ENCODE measurements at places on chromosomes 5 and 9.

DNA sequence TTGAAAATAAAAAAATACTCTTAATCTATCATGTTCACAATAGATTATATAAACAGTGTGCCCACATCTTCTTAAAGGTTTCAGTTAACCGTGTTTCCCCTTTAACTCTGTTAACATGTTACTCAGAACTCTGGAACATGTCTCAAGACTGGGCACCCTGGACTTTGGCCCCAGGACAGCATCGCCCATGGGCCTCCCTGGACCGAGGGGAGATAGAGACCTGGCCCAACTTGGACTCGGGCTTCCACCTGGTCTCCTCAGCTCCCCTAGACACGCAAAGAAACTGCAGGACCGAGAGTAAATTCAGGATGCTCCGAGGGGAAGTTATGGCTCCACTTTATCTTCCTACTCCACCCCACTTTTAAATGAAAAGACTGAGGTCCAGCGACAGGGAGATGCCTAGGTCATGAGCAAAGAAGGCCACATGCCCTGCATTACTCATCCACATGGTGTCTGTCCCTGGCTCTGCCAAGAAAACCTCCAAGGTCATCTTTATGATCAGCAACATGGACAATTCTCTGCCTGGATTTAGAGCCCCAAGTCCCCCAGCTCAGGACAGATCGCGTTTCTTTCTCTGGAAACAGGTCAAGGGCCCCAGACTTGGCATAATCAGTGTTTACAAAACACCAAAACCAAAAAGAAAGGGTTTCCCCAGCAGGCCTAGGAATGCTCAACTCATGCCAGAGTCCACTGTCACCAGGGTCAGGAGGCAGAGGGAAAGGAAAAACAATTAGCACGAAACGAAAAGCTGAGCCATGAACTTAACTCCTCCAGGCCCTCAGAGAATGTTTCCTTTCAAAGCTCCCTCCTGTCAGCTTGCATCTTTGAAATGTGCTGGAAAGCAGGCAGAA lies 17.4 kb downstream of the GPX3 start:
- peak; percentile 88 for DNase-seq

GRCh38 chr5:8824371-8824770 lies 721.5 kb downstream of the SEMA5A start:
- DNase-seq = no peak

DNA sequence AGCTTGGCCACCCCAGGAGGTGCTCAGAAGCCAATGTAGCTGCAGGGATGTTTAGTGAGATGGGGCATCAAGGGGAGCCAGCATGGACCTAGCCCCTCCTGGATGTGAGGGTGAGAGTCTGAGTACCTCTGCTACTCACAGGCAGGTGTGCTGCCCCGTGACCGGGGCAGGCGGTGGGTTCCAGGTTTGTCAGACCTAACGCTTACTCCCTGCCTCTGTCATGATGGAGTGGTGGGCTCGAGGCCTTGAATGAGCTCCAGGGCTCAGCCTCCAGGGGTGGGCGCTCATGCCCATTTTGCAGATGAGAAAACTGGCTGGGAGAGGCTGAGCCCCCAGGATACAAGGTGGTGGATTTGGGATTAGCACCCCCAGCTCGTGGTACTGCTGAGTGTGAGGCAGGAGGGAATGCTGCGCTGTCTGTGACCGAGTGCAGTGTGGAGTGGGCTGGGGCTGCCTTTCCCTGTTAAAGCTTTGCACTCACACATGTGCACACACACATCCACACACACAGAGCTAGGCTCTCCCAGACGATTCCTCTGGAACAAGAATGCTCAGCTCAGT lies 1.5 kb downstream of the RXRA start:
- no peak for DNase-seq

DNA sequence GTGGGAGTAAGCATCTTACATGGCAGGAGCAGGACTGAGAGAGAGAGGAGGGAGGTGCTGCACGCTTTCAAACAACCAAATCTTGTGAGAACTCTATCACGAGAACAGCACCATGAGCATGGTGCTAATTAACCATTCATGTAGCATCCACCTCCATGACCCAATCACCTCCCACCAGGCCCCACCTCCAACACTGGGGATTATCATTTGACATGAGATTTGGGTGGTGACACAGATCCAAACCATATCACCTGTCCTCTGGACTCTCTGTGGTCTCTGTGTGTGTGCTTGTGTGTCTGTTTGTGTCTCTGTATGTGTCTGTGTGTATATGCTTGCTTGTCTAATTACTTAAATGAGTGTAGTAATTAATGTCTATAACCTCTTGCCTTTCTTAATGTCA lies 31.1 kb downstream of the SEC61B start:
- DNase-seq = no peak

DNA sequence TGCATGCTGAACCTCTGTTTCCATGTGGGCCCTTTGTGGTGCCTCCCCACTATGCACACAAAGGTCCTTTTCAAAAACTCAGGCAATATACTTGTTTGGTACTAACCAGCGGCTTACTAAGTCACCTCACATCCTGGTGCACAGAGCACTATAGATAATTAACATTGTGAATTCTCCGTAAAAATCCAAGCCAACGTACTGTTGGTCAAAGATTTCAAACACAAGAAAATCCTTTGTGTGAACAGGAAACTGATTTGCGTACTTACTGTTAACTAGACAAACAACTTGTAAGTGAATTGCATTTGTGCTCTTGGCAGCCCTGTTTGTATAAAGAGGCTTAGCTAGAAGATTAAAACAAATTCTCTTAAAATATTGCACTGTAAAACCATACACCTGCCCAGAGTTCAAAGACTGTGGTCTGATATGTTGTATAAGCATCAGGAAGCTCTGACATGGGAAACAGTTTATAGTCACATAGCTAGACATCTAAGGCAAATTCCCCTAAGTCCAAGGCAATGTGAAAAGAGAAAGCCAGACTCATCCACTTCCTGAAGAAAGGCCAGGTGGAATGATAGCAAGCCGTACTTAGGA lies 125.0 kb upstream of the SLC12A2 start:
- DNase-seq = no peak

DNA sequence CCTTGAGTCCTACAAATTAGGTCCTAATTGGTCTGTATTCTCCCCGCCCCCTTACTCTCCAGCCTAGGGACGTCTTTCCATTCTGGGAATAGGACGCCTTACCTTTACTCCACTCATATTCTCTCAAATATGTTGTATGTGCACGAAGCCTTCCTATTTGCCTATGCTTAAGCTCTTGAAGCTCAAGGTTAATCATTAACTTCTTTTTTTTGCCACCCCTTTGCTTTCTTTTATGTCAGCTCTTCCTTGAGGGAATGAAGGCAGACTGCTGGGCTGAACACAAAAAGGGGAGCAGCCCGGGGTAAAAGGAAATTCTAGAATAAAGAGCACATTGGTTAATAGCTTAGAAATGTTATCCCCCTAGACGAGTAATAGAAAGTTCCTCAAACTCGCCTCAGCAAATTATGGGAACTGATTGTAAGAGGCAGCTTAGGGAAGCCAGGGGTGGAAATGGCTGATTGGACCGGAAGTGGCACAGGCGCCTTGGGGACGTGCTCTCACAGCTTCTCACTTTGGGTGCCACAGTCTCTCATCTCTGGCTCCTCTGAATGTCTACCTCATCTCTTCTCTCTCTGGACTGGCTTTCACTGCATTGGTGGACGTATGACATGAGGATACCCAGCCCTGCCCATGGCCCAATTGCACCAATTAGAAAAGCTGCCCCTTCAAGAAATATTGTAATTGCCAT lies 122.3 kb upstream of the IL12B start:
- no peak for DNase-seq

- DNase-seq = no peak
Measured at GRCh38 chr5:6781716-6782115, 68.5 kb downstream of the TENT4A start.

- DNase-seq = no peak
Measured at GRCh38 chr9:120221844-120222243, 358.1 kb downstream of the CDK5RAP2 start.

Measured in fibroblast of gingiva (primary cell).